ENCODE measurements at places on chromosomes 2 and 18. TPM values are rescaled to one million over a fixed set of nuclear protein-coding genes. Genes with fewer than 3 reads are reported as not detected.

The NYAP2 gene
- not detected for polyA plus RNA-seq

The LRP1B gene
- polyA plus RNA-seq: 3.7 TPM

- DNase-seq: no peak
These were observed 88.2 kb downstream of the ACKR3 start for GRCh38 chr2:236657801-236658200.

- no peak for DNase-seq
These were observed 692.7 kb downstream of the SOCS6 start for GRCh38 chr18:70981400-70982140.

DNA sequence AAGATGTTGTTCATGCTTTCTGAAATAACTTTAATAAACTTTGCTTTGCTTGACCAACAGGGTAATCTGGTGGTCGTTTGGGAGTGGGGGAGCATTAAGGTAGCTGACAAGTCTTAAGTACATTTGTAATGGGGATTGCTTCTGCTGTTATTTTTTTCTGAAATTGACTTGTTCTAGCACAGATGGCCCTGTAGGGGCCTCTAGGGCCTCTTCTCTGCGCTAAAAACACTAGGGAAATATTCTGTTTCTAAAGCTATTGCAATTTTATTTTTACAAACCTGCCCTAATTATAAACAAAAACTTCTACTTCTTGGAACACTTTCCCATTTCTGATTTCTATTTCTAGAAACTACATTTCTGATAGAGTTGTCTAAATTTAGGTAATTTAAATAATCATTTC lies 191.3 kb upstream of the KCNJ3 start:
- no peak for DNase-seq

The NCL gene
- polyA plus RNA-seq: 1,288 TPM

DNA sequence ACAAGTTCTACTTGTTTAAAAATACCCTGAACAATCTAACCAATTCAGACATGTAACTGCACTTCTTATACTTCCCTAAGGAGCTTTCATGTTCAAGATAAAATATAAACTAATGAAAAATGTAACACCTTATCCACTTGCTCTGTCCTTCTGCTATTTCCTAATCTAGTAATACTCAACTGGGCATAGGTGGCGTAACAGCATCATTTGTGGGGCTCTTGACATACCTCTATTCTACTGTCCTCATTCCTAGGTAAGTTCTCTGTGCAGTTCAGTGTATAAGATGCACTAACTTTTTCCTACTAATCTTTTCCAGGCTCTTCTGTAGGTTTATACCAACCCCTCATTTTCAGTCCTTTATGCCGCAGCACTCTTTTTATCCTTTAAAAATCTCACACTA lies 36.7 kb downstream of the PRKD3 start:
- DNase-seq: no peak

GRCh38 chr18:57975805-57976204 lies 68.2 kb upstream of the NEDD4L start:
- DNase-seq: no peak

The MSTN gene
- 2.3 TPM for polyA plus RNA-seq

DNA sequence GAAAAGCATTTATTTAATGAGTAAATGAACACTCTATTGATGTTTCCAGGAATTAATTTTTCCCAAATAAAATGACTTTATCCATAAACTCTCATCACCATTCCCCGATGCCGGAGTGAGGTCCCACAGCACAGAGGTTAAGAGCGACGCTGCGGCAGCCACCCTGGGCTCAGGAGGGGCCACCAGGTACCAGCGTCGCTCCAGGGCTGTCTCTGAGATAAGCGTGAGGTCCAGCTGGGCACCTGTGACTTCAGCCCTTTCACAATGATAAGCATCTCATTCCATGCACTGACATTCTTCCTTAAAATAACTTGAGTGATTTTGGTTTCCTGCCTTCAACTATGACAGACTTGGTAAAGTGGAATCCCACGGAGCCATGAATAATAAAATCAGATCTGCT lies 182.1 kb downstream of the TWIST2 start:
- DNase-seq: no peak

DNA sequence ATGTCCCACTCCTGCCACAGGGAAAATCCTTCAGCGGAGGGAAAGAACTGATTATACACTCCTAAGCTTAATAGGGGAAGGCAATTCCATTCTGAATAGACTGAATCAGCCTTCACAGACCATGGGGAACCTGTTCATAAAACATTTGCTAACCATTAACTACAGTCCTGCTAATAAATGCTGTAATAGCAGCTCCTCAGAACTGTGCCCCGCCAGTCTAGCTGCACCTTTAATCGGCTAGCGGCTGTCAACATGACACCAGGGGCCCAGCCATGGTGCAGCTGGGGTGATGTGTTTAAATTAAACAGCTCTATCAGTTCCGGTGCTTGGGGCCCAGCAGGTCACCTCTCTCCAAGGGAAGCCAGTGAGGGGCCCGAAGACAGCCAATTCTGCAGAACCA lies 77.8 kb downstream of the GALNT14 start:
- DNase-seq: peak; percentile 29

DNA sequence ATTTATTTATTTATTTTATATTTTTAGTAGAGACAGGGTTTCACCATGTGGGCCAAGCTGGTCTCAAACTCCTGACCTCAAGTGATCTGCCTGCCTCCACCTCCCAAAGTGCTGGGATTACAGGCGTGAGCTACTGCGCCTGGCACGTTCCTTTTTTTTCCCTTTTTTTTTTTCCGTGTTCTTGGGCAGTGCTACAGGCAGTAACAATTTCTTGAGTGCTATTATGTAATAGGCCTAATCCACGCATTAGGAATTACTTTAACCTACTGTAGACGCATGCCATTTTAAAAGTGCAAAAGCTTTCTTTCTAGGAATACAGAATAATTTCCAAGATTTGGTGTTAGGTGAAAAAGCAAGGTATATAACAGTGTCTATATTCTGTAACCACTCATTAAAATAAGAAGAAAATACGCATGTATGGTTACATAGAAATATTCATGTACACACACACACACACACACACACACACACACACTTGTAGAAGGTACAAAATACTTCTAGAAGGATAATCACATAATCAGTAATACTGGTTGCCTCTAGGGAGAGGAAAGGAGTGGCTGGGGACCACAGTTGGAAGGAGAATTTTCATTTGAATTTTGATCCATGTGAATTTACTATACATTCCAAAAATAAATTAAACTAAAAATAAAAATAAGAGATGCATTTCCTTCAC lies 92.3 kb downstream of the METTL8 start:
- DNase-seq: no peak
